AG04450 (cell line): ENCODE measurements at places on chromosomes 7 and 10. TPM values are rescaled to one million over a fixed set of nuclear protein-coding genes. Genes with fewer than 3 reads are reported as not detected.
A peak's percentile ranks its signal among the peaks of the same experiment; 100 is the strongest.

GRCh38 chr7:55026867-55027490 lies 8.2 kb downstream of the EGFR start:
- DNase-seq, result no peak

GRCh38 chr10:46255801-46256747 lies 30.7 kb upstream of the ANTXRL start:
- no peak for DNase-seq

GRCh38 chr7:2169923-2170575 lies 62.7 kb downstream of the MAD1L1 start:
- no peak for DNase-seq

DNA sequence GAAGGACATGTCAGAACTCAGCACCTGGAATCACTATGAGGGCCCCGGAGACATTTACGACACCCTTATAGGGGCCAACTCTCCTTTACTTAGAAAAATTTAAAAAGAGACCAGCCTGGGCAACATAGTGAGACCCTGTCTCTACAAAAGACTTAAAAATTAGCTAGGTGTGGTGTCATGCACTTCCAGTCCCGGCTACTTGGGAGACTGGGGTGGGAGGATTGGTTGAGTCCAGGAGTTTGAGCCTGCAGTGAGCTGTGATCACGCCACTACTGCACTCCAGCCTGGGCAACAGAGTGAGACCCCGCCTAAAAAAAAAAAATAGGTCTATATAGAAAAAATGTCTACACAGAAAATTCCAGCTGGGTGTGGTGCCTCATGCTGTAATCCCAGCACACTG lies 7.5 kb upstream of the CYTH3 start:
- DNase-seq, result no peak

DNA sequence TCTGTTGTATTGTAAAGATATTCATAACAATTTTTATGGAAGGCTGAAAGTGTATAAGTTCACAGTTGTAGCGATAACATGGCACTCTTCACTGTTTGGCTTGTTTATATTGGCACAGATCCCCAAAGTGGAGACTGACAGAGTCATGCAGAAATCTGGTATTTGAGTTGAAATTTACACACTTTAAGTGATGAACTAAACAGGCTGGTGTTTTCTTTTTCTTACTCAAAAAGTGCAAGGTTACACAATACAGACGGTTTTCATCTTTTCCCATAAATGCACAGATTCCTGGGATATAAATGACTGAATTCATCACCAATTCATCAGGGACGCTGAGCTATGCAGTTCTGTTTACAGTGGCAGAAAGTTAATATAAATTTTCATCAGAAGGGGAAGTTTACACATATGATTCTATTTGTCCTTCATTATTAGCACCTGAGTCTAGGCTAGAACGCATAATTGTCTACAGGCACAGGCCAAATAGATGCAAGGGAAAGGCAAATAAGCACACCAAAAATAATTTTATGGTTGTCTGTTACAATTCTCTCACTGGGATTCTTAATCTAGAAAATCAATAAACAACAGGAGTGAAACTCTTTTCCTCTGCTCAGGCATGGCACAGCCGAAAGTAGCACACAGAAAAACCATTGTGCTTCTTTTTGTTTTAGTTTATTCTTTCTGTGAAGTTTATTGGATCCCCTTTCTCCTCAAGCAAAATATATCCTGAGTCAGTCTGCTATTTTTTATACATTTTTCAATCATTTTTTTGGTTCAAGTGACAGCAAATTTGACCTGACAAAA lies 88.0 kb downstream of the FOXP2 start:
- DNase-seq, result no peak

GRCh38 chr10:104351919-104352318 lies 1.7 kb upstream of the CFAP58 start:
- DNase-seq, result no peak

DNA sequence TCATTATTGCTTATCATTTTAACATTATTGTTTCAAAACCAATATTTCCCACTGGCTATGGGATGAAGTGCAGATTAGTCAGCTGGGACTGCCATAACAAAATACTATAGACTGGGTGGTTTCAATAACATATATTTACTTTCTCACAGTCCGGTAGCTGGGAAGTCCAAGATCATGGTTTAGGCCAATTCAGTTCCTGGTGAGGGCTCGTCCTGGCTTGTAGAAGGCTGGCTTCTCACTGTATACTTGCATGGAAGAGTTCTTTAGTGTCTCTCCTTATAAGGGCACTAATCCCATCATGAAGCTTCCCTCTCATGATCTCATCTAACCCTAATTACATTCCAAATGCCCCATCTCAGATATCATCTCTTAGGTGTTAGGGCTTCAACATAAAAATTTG lies 101.3 kb downstream of the CHRM2 start:
- DNase-seq, result no peak

DNA sequence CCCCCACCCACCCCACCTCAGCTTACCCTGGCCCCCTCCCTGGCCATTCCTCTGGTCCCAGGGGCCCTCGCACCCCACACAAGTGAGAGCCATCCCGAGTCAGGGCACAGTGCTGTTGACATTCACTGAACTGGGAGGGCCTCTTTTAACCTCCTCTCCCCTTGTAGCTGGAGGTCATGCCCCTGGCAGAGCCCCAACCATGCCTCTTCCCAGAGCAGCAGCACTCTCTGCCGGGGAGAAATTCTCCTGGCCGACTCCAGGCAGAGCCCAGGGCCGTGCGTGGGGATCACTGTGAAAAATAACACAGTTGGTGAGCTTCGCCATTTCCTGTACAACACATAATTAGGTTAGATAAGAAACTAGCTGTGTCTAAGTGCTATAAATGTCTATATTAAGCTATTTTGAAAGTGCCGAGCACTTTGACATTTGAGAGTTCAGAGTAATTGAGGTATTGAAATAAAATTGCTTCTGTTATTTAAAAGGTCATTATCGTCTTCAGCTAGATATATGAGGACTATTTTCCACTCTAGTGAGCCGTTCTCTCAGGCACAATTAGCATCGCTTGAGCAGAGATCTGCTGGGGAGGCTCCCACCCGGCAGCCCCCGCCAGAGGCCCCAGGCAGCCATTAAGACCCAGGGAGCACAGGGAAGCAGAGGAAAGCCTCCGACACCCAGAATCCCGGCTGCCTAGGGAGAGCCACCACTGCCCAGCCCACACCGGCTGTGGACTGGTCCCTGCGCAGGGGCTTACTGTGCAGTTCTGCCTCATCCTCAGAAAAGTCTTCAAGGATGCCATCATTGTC lies 62.4 kb upstream of the LRRC18 start:
- DNase-seq, result no peak

- DNase-seq, result no peak
These were observed 201.7 kb upstream of the KCTD7 start for GRCh38 chr7:66426996-66427395.

- DNase-seq, result no peak
These were observed 21.3 kb downstream of the CDK14 start for GRCh38 chr7:90617442-90617841.

GRCh38 chr7:139522830-139523198 lies 671 bp upstream of the CLEC2L start:
- DNase-seq, result no peak

DNA sequence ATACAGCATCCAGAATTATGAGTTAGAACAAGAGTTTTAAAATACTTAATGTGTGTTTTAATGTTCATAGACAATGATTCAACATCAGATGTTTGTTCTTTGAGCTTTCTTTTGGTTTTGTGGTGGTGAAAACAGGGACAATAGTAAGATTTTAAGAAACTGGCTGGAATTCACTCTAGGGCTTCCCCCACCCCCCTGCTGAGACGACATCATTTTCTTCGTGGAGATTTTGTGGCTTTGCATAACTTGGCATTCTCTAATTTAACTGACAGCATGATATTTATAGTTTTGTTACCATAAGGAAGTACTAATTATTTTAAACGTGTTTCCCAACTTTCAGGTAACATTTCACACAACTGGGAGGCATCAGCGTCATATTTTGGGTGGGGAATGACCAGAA lies 184.1 kb downstream of the BICC1 start:
- no peak for DNase-seq

GRCh38 chr10:76382381-76382851 lies 951.0 kb downstream of the LRMDA start:
- DNase-seq, result peak; percentile 41

RBP4 gene
- polyA plus RNA-seq, result not detected in 2 replicates

DPP6 gene
- not detected in 2 replicates for polyA plus RNA-seq

DGKB gene
- 0.04 TPM in 1 of 2 replicates, not detected in the other for polyA plus RNA-seq

ASB4 gene
- 0.06 TPM in 1 of 2 replicates, not detected in the other for polyA plus RNA-seq

AEBP1 gene
- 18.5 and 30.7 TPM in 2 replicates for polyA plus RNA-seq

CHRM2 gene
- 76.3 and 85.6 TPM in 2 replicates for polyA plus RNA-seq
